Posterior cingulate gyrus (tissue), 11 donors: ENCODE measurements at places on chromosomes 12 and 14.
A peak's percentile ranks its signal among the peaks of the same experiment; 100 is the strongest.

- DNase-seq = no peak
These were observed 2.3 kb upstream of the PRPH start for GRCh38 chr12:49292729-49293055.

DNA sequence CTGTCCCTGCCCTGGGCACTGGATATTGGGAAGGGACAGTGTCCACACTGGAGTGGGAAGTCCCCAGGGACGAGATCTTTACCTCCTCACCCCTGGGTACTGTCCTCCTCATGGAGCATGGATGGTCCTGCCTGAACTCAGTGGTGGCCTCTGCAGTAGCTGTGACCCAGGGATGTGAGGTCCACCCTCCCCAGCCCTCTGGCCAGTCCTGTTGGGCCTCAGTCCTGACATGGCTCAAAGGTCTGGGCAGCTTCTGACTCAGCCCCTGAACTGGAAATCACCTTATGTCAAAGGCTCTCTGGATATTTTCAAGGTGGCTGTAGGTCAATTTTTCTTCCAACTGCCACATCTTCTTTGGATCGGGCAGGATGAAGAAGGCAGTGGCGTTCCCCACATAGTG is 24.4 kb downstream of the SERPINA1 start:
- no peak for DNase-seq

- no peak for DNase-seq
These were observed 55.8 kb upstream of the GALNT9 start for GRCh38 chr12:132384916-132385774.

- DNase-seq = no peak
These were observed 19.1 kb downstream of the BBS10 start for GRCh38 chr12:76329159-76329558.

DNA sequence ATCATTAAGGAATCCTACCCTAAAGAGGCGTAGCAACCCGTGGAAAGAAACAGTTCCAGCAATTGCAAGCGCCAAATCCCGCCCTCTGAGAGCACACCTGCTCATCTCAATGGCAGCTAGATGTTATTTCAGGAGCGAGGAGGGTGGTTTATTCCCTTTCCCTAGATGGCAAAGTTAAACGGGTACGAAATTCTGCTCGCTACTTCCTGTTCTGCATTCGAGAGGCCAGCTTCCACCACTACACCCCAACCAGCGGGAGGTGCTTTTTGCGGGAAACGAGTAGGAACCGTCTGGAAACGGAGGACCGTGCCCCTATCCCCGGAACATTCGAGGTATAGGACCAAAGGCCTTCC is 536 bp downstream of the VPS29 start:
- no peak for DNase-seq

GRCh38 chr14:92472860-92473259 is 40.7 kb upstream of the RIN3 start:
- no peak for DNase-seq

GRCh38 chr12:19035536-19035935 is 94.0 kb upstream of the PLEKHA5 start:
- no peak for DNase-seq

- peak; percentile 71 for DNase-seq
These were observed 3.0 kb downstream of the ARG2 start for GRCh38 chr14:67622675-67623074.

GRCh38 chr14:75170772-75171171 is 5.6 kb downstream of the TMED10 start:
- no peak for DNase-seq

DNA sequence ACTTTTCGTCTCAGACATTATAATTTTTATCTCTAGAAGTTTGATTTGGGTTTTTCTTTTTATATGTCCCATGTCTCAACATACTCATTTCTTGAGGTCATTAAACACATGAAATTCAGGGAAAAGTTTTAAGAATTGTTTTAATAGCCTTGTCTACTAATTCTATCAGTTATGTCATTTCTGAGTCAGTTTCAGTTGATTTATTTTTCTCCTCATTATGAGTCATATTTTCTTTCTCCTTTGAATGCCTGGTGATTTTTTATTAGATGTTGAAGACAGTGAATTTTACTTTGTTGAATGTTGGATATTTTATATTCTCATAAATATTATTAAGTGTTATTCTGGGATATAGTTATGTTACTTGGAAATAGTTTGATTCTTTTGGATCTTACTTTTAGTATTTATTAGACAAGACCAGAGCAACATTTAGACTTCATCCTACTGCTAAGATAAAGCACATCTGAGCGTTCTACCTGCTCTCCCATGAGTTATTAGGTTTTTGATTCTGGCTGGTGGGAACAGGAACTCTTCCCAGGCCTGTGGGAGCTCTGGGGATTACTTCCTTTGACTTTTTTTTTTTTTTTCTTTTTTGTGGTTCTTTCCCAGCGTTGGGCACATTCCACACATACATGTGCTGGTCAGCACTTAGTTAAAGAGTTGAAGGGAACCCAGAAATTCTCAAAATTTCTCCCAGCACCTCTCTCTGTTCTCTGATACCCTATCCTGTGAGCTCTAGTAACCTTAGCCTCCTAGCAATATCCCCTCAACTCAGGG is 1157.7 kb downstream of the BCL11B start:
- no peak for DNase-seq

DNA sequence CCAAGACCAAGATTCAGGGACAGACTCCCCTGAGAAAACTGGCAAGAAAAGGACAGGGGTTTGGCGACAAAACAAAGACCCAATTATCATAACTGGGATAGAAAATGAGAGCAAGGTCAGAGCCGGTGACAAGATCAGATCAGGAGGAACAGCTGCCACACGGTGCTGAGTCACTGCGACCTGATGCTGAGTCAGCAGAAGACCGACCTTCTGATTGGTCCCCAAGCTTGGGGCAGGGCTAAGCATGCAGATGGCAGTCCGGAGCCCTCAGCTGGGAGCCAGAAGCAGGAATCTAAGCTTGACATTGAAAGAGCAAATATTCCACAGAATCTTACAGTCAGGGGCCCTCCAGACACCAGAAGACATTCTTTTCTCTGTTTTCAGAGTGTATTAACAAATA is 19.1 kb upstream of the ARMH4 start:
- peak; percentile 57 for DNase-seq

- DNase-seq = no peak
These were observed 141.6 kb upstream of the PELI2 start for GRCh38 chr14:55976655-55977054.

DNA sequence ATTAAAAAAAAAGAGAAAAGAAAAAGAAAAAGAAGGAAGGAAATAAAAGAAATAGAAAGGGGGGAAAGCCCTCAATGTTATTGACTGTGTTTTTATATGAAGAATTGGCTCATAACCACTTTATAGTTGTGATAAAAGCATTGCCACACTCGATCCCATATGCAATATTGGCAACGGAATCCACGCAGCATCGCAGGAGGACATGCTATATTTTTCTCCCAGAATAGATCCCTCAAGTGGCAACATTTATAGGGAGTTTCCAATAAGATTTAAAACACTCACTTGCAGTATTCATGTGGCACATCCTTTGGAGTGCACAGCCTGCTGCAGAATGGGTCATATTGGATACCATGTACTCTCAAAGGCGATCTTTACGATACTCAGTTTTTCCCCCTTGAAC is 223.3 kb downstream of the EGLN3 start:
- DNase-seq = no peak

DNA sequence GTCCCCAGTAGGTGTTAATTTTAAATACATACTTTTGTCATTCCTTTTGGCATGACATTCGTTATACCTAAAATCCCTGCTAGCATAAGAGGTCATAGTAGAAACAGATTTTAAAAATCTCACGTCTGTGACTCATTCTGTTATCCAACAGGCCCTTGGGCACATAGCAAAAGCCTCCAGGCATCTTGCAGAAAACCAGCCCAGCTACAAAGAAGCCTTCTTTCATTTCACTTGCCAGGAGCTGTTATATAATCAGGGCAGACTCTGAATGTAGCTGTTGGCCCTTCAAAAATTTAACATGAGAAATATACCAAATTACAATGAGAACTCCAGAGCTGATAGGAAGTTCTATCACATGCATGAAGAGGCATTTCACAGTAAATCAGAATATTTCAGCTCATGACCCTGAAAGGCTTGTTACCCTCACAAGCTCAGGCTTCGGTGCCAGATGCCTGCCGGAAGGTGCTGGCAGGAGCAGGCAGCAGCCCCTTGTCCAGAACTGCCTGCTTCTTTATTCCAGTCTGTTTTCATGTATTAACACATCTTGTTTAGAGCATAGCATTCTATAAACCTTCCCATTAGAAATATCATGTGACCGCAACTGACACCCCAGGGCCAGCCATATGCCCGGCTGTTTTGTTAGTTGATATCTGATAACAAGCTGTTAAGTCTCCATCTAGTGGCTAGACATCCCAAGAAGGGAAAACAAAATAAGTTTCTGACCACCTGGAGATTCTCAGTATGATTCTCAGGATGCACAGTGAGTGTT is 17.8 kb downstream of the E2F7 start:
- DNase-seq = no peak

- DNase-seq = no peak
These were observed 18.5 kb downstream of the HPD start for GRCh38 chr12:121839993-121840761.

DNA sequence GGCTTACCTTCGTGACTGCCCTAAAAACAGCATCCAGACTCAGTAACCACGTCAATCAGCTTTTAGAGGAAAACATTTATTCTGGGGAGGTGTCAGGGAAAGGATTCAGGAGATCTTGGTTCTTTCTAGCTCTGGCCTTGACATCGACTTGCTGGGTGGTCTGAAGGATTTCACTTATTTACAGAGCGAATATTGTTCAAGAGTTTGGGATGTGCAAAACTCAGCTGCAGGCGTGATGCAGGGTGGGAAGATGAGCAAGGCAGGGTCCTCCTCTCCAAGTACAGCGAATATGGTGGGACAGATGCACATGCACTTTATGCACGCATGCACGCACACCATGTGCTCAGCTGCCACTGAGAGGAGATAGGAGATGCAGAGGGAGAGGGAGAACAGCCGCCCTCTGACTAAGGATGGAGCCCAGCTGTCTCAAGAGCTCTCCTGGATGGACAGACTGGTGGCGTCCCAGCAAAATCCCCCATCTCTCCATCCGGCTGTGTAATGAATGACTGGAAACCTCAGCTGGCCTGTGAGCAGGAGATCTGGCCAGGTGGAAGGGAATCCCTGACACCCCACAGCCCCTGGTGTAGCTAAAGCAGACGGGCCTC is 24.4 kb upstream of the BDKRB1 start:
- DNase-seq = no peak

GRCh38 chr14:30681752-30682355 is 59.7 kb downstream of the SCFD1 start:
- no peak for DNase-seq

- DNase-seq = peak; percentile 59
These were observed 641 bp downstream of the LRRC43 start for GRCh38 chr12:122183588-122183940.

DNA sequence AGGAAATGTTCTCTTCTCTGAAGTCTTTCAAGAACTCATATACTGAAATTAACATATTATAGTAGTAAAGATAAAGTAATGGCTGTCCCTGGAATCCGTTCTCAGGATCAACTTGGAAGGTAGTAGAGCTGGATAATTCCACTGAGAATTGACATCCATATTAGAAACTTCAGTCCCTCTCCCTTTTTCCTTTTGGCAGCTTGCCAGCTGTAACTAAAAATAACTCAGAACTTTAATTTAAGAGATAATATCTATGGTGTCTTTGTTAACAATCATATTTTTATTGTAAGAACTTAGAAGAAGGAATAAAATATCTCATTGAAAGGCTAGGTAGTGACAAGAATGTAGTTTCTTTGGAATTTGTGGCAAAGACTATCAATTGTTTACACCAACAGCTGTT is 61.4 kb upstream of the PLEKHA5 start:
- no peak for DNase-seq

DNA sequence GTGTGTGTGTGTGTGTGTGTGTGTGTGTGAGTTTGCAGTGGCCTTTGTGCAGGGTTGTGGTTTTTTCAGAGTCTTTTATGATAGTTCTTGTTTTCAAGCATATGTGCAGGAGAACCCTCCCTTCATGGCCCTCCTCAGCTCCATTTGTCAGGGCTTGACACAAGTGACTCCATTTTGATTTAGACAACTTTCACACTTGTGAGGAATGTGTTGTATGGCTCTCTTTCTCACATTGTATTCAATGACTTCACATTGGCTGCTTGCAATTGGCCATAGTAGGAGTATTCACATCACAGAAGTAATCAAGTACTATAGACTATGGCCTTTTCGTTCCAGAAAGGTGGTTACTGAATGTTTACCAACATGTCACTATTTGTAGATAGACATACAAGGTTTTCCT is 133.1 kb downstream of the SLC38A1 start:
- DNase-seq = no peak

GRCh38 chr12:113467502-113468364 is 3.9 kb downstream of the LHX5 start:
- no peak for DNase-seq

- peak; percentile 36 for DNase-seq
These were observed 58.2 kb downstream of the DICER1 start for GRCh38 chr14:95098984-95099599.

DNA sequence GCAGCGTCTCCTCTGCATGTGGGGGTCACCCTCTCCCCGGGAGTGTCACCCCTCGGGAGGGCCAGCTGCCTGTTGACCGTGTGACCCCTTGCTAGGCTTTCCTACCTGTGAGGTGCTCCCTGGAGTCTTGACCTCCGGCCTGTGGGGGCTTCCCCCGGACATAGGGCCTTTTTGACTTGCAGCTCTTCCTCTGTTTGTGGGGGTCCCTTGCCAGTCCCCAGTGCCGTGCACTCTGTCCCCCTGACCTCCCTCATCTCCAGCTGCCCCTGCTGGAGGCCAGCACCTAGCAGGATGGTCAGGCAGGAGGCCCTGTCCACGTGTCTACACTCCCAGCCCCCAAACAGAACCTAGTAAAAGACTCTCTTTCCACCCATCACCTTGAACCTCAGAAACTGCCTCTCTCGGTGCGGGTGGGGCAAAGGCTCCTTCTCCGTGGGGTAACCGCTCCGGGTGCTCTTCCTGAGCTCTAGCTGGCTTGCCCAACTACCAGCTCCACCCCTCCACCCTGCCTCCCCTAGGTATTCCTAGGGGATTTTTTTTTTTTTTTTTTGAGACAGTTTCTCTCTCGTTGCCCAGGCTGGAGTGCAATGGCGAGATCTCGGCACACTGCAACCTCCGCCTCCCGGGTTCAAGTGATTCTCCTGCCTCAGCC is 810 bp downstream of the AACS start:
- DNase-seq = no peak

GRCh38 chr12:90216815-90217214 is 508.2 kb upstream of the ATP2B1 start:
- no peak for DNase-seq

GRCh38 chr14:79583738-79584408 is 627.4 kb downstream of the DIO2 start:
- no peak for DNase-seq

DNA sequence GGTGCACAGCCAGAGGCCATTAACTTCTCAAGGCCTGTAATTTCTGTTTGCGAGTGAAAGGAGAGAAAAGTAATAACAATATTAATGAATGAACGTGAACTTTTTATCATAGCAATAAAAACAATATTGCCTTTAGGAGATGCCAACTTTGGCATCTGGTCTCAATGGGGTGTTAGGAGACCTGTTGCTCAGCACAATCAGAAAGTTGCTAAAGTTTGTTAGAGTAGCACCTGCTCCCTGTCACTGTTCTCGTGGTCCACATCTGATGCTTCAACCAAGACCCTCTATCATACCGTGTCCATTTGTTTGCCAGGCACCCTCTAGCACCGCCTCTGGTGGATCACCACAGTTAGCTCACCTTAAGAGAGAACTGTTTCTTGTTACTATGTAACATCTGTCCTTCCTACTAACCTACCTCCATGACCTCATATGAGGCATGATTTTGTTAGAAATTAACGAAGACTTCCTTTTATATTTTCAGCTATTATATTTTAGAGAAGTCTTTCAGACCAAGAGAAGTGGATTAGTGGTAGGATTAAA is 12.5 kb upstream of the CLEC4E start:
- DNase-seq = no peak

GRCh38 chr14:105313381-105314286 is 914 bp upstream of the PACS2 start:
- no peak for DNase-seq
